ENCODE measurements at places on chromosomes 13 and 19.
A peak's percentile ranks its signal among the peaks of the same experiment; 100 is the strongest.

DNA sequence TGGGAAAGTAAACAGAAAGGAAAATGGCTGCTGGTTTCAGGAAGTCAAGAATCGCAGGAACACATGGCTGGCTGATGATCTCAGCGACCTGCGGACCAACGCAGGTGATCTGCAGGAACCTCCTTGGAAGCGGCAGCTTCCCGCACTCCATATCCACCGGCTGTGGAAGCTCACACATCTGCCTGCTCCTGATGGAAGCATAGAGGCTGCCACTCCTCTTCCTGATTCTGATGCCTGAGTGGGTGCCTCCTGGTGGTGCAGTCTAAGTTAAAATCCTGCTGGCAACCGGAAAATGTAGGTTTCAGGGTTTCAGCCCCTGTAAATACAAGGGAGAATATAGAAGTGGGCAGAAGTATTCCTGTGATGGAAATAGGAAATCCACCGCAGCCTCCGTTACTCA lies 75.5 kb downstream of the TNFSF13B start:
- DNase-seq = no peak

DNA sequence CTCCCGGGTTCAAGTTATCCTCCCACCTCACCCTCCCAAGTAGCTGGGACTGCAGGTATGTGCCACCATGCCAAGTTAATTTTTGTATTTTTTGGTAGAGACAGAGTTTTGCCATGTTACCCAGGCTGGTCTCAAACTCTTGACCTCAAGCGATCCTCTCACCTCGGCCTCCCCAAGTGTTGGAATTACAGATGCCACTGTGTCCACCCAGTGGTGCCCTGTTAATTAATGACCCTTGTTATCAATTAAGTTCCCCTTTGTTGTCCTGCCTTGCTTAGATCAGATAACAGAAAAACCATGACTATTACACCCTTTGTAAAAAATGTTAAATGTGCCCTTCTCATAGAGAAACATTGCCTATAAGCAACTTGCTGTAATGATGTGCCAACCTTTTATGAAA lies 34.4 kb upstream of the IGFL1 start:
- no peak for DNase-seq

- no peak for DNase-seq
Measured at GRCh38 chr13:81393721-81394120, 1052.8 kb upstream of the SPRY2 start.

DNA sequence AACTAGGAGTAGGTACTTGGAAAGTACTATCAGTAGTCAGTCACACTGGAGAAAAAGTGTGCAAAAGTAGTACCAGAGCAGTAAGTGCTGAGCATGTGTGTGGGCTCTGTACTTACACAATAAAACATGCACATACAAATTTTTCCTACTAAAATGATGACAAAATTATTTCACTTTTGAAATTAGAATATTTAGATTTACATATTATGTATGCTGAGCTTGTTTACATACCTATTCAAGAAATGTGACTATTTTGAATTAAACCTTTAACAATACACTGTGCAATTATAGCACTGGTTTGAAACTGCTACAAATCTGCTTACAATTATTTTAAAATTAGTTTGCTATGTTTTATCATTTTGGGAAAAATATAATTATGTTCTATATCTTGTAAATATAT lies 2781.6 kb upstream of the PCDH20 start:
- no peak for DNase-seq

- no peak for DNase-seq
Measured at GRCh38 chr13:102682211-102682610, 12.6 kb downstream of the METTL21C start.

DNA sequence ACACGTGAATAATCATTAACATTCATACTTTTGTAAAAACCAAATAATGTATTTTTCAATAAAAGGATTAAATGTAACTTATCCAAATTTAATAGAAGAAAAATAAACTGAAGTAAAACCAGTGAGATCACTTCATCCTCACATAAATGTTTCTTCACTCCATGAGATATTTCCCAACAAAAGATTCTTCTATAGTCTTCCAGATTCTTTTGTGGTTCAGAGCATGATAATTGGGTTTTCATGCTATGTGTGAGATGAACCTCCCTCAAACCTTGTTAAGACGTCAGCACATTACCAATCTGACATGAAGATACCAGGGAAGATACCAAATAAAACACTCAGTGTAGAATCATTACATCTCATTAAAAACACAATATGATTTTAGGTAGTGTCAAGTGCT lies 62.9 kb upstream of the OXGR1 start:
- no peak for DNase-seq

DNA sequence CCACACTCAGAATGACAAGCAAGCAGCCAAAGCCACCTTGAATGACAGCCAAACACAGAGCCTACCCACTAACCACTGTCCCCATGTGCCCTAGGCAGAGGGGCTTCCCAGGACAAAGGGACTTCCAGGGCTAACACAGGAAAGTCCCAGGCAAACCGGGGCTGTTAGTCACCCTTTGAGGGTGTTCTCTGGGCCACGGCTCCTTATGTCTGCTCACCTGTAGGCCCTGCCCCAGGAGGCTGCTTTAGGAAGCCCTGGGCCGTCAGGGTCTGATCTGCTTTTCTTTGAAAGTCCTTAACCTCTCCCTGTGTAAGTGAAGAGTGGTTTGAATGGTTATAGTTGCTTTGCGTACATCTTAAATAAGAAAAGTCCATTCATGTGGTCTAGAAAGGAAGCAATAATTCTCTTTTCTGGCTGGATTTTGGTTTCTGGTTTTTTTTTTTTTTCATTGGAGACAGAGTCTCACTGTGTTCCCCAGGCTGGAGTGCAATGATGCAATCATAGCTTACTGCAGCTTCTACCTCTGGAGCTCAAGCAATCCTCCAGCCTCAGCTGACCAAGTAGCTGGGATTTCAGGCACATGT lies 161.4 kb downstream of the EFNB2 start:
- no peak for DNase-seq

DNA sequence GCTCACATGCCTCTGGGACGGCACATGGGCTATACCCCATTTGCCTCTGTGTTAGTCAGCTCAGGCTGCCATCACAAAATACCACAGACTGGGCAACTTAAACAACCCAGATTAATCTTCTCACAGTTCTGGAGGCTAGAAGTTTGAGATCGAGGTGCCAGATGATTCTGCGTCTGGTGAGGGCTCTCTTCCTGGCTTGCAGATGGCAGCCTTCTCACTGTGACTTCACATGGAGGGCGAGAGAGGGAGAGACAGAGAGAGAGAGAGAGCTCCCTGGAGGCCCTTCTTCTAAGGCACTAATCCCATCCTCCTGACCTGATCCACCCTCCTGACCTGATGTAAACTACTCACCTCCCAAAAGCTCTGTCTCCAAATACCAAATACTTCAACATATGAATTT lies 55.0 kb downstream of the GPR12 start:
- DNase-seq = no peak

GRCh38 chr13:109810761-109811510 lies 24.6 kb upstream of the IRS2 start:
- DNase-seq = no peak

- DNase-seq = no peak
Measured at GRCh38 chr13:43080199-43080598, 56.8 kb downstream of the DNAJC15 start.

- no peak for DNase-seq
Measured at GRCh38 chr13:91346062-91346461, 1.4 kb upstream of the MIR17HG start.

DNA sequence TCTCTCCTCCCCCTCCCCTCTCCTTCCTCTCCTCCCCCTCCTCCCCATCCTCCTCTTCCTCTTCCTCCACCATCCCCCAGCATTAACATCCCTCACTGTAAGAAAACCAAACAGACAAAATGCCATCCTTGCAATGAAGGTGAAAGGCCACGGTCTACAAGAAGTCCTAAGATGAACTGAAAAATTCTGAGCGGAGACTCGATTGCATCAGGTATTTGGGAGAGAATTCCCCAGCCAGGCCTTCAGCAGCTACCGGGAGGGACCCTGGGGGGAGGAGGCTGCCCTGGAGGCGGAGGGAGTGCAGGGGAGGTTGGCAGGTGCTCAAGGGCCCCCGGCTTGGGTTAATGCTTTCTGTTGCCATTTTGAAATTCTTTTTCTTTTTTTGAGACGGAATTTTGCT lies 10.1 kb upstream of the TIMM44 start:
- DNase-seq = no peak

GRCh38 chr13:51208716-51209115 lies 13.5 kb upstream of the FAM124A start:
- DNase-seq = no peak

GRCh38 chr19:38229585-38230073 lies 5.6 kb upstream of the DPF1 start:
- DNase-seq = peak; percentile 96

- no peak for DNase-seq
Measured at GRCh38 chr19:50321831-50322230, 7.3 kb downstream of the KCNC3 start.

DNA sequence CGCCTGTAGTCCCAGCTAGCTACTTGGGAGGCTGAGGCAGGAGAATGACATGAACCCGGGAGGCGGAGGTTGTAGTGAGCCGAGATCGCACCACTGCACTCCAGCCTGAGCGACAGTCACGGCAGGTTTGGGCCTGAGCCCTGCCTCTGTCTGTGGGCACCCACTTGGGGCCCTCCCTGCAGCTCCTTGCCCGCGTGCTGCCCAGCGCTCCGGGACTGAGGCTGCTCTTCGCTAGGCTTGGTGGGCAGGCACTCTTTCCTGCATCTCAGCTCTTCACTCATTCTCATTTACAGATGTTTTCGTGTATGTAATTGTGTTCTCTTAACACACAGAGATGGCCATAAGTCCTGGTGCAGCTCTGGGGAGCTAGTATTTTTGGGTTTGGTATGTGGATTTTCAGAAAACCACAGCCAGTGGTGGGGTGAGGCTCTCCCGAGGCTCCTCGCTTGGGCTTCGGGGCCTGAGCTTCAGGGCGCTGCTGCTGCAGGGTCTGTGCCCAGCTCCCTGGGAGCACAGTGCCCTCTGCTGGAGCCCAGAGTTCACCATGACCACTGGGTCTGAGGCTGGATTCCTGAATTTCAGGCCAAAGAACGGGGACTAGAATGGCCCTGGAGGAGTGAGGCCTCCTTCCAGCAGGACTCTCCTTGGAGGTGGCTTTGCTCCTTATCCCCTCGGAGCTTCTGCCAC lies 15.2 kb downstream of the UPF1 start:
- DNase-seq = peak; percentile 69

DNA sequence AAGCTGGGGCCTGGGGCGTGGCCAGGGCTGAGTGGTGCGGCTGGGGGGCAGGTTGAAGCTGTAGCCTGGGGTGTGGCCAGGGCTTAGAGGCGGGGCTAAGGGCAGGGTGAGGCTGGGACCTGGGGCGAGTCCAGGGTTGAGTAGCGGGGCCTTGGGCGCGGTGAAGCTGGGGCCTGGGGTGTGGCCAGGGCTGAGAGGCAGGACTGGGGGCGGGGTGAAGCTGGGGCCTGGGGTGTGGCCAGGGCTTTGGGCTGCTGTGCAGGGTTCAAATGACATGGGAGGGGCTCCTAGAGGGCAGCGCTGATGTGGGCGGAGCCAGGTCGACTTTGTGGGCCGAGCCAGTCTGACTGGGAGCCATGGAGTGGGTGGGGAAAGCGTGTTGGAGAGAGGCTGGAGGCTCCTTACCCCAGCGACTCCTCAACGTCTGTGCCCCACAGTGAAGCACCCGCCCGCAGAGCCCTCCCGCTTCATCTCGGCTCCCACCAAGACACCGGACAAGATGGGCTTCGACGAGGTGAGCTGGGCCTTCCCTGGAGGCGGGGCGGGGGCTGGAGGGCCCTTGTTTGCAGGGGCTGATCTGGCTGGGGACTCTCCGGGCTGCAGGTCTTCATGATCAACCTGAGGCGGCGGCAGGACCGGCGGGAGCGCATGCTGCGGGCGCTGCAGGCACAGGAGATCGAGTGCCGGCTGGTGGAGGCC lies 21.5 kb downstream of the COLGALT1 start:
- no peak for DNase-seq

DNA sequence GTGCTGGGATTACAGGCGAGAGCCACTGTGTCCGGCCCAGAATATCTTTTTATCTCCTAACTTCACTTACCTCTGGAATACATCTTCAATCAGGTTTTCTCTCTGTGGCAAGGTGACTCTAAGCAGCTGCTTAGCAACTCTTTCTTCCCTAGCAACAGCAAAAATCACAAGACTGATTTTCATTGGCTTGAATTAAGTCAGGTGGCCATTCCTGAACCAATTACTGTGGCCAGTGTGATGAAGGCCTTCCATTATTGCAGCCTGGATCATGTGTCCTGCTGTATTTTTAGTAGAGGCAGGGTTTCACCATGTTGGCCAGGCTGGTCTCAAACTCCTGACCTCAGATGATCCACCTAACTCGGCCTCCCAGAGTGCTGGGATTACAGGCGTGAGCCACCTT lies 9.0 kb upstream of the LTBP4 start:
- peak; percentile 71 for DNase-seq

DNA sequence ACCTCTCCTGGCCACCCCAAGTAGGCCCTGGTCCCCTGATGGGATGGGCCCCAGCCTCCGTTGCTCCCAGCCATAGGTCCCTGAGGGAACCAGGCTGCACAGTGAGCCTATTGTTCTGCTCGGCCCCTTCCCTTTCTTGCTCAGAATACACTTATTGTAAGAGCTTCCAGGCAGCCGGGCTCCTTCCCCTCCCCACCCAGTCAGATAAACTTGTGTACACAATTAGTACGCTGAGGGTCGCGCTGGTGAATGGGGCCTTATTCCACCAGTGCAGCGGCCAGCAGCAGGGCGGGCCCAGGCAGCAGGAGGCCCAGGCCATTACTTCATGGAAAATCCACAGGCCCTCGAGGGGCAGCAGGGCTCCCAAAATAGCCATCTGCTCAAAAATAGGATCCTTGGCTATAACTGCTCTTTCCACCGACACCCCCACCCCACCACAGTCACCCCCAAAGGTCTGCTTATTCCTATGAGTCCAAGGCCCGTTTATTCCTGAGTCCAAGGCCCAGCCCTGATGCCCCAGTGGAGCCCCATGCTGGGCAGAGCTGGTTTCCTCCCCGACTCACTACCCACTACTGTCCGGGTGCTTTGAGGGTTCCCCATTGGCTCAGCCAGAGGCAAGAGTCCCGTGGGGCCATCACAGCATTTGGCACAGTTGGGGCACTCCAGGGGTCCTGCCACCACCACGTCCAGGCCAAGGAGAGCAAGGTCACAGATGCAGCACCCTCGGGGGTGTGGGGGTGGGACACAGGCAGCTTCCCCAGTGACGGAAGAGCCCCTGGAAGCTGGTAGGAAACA lies 22.1 kb downstream of the CAPN12 start:
- peak; percentile 96 for DNase-seq

- DNase-seq = no peak
Measured at GRCh38 chr19:8324186-8325050, 3.1 kb downstream of the RPS28 start.

- DNase-seq = no peak
Measured at GRCh38 chr19:15445807-15446376, 3.9 kb downstream of the WIZ start.

DNA sequence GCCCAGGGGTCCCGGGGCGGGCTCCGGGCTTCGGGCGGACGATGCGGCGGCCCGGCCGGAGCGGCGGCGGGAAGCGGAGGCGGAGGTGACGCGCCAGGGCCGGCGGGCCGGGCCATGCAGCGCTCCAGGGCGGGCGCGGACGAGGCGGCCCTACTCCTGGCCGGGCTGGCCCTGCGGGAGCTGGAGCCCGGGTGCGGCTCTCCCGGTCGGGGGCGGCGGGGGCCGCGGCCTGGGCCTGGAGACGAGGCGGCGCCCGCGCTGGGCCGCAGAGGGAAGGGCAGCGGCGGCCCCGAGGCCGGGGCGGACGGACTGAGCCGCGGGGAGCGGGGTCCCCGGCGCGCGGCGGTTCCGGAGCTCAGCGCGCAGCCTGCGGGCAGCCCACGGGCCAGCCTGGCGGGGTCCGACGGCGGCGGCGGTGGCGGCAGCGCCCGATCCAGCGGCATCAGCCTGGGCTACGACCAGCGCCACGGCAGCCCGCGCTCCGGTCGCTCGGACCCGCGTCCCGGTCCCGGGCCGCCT lies 362 bp downstream of the WTIP start:
- DNase-seq = no peak

- no peak for DNase-seq
Measured at GRCh38 chr13:92894447-92894846, 332.2 kb upstream of the GPC6 start.
